ENCODE measurements at places on chromosomes 1 and 21. TPM values are rescaled to one million over a fixed set of nuclear protein-coding genes. Genes with fewer than 3 reads are reported as not detected.

- H3K27me3 ChIP-seq = no peaks in the 10 kb centered on the region
- DNase-seq = no peak
- H3K4me3 ChIP-seq = no peak overlapping the region
- peaks cover 6% of the 10 kb centered on the region for H3K4me1 ChIP-seq
- H3K36me3 ChIP-seq = no peaks in the 10 kb centered on the region
Measured at GRCh38 chr1:170583186-170583585, 51.2 kb downstream of the GORAB start.

- no peaks in the 10 kb centered on the region for H3K27me3 ChIP-seq
- DNase-seq = no peak
- H3K4me3 ChIP-seq = peak overlapping the region; percentile 60
- H3K36me3 ChIP-seq = no peaks in the 10 kb centered on the region
Measured at GRCh38 chr1:117607471-117607870, 1.6 kb downstream of the TENT5C start.

DNA sequence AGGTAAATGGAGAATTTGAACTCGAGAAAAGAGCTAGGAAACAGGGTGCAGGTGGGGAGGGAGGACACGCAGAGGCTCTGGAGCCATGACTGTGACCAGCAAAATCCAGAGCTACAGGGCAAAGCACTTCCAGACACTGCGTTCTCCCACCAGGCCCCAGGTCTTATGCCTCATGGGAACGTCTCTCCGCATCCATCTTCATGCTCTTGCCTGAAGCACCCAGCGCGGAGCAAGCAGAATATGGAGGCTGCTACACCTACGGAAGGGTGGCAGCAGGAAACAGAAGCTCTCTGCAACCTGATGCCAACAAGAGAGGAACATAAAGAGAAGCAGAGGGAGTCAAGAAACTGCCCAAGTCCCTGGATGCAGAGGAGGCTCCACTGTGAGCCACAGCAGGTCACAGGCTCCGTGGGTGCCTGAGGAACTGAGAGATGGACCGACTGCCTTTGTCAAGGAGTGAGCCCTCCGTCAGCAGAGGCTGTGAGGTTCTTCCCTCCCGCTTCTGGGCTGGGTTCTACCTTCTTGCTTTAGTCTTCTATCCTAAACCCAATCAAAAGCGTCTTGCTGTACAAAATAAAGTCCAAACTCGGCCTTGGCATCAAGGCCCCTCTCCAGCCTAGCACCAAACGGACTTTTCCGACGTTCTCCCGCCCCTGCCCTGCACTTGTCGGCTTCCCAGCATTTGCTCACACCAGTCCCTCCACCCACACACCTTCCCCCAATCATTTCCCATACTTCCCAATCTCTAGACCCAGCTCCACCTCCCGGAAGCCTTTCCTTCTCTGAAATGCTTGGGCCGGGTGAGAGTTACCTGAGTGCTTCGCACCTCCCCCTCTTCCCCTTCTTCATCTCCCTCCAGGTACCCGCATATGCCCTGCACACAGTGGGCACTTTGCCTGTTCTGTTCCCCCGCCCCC, 930 bp downstream of the DHCR24 start:
- H3K4me1 ChIP-seq = peaks cover 16% of the 10 kb centered on the region
- H3K27ac ChIP-seq = peak overlapping the region; percentile 58
- peak overlapping the region; percentile 82 for H3K4me3 ChIP-seq

GRCh38 chr1:209486861-209487593, 96.5 kb upstream of the CAMK1G start:
- no peaks in the 10 kb centered on the region for H3K4me1 ChIP-seq
- H3K27ac ChIP-seq = no peak overlapping the region
- no peaks in the 10 kb centered on the region for H3K36me3 ChIP-seq
- DNase-seq = no peak
- no peak overlapping the region for H3K4me3 ChIP-seq

DNA sequence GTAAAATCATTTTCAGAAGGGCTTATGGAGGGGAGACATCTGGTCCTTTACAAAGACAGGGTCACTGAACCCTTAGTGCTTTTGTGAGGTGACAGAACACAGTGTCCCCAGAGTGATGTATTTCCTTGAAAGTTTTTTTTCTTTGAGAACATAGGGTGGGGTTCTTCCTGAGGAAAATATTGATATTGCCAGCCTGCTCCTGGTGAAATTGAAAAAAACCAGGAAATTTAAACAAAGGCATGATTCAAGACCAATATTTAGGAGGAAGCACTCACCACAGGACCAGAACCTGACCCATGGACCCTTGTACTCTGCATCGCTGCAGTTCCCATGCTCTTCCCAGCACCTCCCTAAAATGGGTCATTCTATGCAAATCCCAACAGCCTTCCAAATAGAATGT, 63.7 kb downstream of the ST6GALNAC3 start:
- no peaks in the 10 kb centered on the region for H3K27me3 ChIP-seq
- H3K36me3 ChIP-seq = no peaks in the 10 kb centered on the region
- peak overlapping the region; percentile 69 for H3K27ac ChIP-seq
- H3K4me3 ChIP-seq = no peak overlapping the region

DNA sequence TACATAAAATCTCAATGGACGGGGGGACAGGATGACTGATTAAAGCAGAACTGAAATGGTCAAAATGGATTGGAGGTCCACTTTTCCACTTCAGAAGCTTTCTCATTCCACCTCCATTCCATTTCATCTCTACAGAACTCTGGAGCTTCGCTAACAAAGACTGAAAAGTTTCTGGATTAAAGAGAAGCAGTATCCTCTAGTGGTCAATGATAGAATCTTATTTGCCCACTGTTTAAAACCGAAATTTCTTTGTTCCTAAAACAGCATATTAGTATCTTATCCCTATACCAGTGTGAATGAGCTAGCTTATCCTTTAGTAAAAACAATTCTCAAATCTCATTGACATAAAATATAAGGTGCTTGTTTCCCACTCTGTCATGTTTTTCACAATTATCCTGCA, 890.6 kb downstream of the KCNT2 start:
- H3K36me3 ChIP-seq = no peaks in the 10 kb centered on the region
- H3K27me3 ChIP-seq = no peaks in the 10 kb centered on the region
- no peak for DNase-seq
- no peak overlapping the region for H3K4me3 ChIP-seq
- no peaks in the 10 kb centered on the region for H3K4me1 ChIP-seq

- H3K4me1 ChIP-seq = no peaks in the 10 kb centered on the region
- no peak overlapping the region for H3K27ac ChIP-seq
- H3K36me3 ChIP-seq = no peaks in the 10 kb centered on the region
- no peak for DNase-seq
- no peaks in the 10 kb centered on the region for H3K27me3 ChIP-seq
Measured at GRCh38 chr1:92774407-92774806, 10.5 kb downstream of the EVI5 start.

- H3K4me3 ChIP-seq = no peak overlapping the region
- H3K27me3 ChIP-seq = no peaks in the 10 kb centered on the region
- no peaks in the 10 kb centered on the region for H3K4me1 ChIP-seq
Measured at GRCh38 chr1:96912248-96912647, 190.7 kb downstream of the PTBP2 start.

DNA sequence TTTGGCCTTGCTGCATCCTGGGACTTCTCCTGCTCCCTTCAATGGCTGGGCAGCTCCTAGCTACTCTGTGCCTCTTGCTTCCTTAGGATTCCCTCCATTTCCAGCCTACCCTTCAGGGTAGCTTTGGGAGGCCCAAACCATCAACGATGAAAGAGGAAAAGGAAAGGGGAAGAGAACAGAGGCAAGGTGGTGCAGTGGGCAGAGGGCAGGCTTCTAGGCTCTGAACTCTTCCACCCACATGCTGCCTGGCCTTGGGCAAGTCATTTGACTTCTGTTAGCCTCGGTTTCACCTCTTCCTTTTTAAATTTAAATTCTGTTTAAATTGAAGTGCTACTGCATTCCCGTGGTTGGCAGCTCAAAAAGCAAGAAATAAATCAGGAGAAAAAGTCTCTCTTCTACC, 5.7 kb upstream of the PPM1J start:
- no peak overlapping the region for H3K4me3 ChIP-seq
- H3K27me3 ChIP-seq = peaks cover 6% of the 10 kb centered on the region
- H3K36me3 ChIP-seq = no peaks in the 10 kb centered on the region
- H3K27ac ChIP-seq = no peak overlapping the region
- no peak for DNase-seq

GRCh38 chr1:207863893-207864535, 46.9 kb downstream of the CD34 start:
- peaks cover 27% of the 10 kb centered on the region for H3K36me3 ChIP-seq
- peaks cover 59% of the 10 kb centered on the region for H3K4me1 ChIP-seq
- DNase-seq = no peak
- H3K27me3 ChIP-seq = no peaks in the 10 kb centered on the region

DNA sequence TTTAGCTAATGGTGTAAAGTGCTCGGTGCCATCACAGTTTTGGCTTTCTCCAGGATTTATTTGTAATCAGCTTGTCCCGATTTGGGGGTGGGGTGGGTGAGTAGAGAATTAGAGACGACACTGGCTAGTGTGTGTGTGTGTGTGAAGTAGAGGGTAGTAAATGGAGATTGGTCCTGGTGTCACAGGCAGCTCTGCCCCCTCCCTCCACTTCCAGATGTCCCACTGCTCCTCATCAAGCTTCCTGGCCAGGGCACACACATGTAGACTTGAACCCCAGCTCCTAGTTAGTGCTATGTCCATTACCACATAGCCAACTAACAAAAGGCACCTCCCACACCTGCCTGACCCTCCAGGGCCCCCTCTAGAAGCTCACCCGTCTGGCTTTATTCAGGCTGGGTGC, 3.2 kb downstream of the TRNP1 start:
- peaks cover 58% of the 10 kb centered on the region for H3K4me1 ChIP-seq
- H3K27ac ChIP-seq = no peak overlapping the region
- no peak overlapping the region for H3K4me3 ChIP-seq

GRCh38 chr21:21955204-21955603, 957.0 kb downstream of the NCAM2 start:
- no peak for DNase-seq
- no peak overlapping the region for H3K4me3 ChIP-seq
- no peaks in the 10 kb centered on the region for H3K4me1 ChIP-seq
- no peak overlapping the region for H3K27ac ChIP-seq

- no peaks in the 10 kb centered on the region for H3K36me3 ChIP-seq
- H3K27ac ChIP-seq = no peak overlapping the region
- H3K27me3 ChIP-seq = no peaks in the 10 kb centered on the region
- no peak overlapping the region for H3K4me3 ChIP-seq
Measured at GRCh38 chr21:44199448-44199847, 41.3 kb downstream of the ICOSLG start.

DNA sequence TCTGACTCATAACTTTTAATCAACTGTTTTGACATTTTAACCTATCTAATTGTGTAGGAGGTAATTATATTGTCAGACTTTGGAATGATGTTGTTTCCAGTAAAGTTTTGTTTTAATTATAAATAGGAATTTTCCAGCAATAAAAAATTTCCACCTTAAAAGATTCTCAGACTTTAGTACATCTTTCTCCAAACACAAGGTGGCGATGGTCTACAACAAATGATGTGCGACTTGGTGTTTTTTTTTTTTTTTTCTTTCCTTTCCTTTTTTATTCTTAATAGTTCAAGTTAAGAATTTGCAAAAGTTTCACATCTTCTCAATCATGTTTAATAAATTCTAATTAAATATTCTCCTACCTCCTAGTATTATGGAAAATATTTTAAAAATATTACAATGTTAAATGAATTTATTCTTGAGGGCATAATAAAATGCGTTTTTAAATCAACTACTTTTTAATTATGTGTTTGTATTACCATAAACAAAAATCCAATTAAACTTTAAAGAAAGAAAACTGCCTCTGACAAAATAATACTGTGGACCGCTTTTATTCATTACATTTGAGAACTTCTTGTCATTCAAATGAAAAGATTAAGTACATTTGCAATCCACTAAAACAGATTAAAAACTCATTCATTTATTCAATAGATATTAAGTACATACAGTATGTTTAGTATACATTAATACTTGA, 4.4 kb upstream of the ADAMTS1 start:
- no peaks in the 10 kb centered on the region for H3K36me3 ChIP-seq
- no peak for DNase-seq
- peaks cover 4% of the 10 kb centered on the region for H3K27me3 ChIP-seq
- no peak overlapping the region for H3K4me3 ChIP-seq
- peaks cover 7% of the 10 kb centered on the region for H3K4me1 ChIP-seq

DNA sequence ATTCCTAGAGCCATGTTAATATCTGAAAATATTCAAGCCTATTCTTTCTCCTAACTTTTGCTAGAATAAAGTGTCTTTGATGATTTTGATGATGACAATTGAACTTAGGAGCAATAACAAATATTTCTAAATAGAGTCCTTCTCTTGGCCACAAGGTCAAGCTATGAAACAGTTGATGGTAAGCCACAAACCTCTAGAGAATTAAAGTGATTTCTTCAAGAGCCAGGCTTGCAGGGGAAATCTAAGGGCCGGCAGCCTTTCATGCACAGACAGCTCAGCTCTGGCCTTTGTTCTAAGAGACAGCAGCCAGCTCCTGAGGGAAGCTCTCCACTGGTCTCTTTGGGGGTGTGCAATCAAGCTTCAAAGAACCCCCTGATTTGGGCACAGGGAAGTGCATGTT, 59.0 kb downstream of the SUSD4 start:
- H3K4me3 ChIP-seq = no peak overlapping the region
- no peaks in the 10 kb centered on the region for H3K4me1 ChIP-seq
- no peak for DNase-seq
- H3K27ac ChIP-seq = no peak overlapping the region

GRCh38 chr21:33966324-33966949, 50.8 kb upstream of the ATP5PO start:
- H3K36me3 ChIP-seq = no peaks in the 10 kb centered on the region
- no peaks in the 10 kb centered on the region for H3K27me3 ChIP-seq
- H3K27ac ChIP-seq = no peak overlapping the region
- no peak for DNase-seq
- peaks cover 4% of the 10 kb centered on the region for H3K4me1 ChIP-seq

DNA sequence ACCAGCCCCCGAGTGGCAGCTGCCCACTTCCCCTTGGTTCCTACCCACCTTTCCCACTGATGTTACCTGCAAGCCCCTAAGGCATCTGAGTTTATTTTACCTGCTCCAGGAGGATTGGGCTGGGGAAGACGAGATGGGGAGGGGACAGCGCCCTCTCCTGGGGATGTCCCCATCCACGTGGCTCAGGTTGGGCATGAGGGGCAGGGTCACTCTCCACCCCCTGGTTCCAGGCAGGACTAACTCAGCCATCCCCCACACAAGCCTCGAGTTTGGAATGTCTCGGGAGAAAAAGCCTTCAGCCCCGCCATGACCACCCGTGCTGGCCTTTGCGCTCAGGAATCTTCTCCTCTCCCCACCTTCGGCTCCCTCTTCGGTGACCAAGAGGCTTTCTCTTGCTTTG, 90.0 kb downstream of the ARHGEF10L start:
- no peak for DNase-seq
- H3K4me3 ChIP-seq = no peak overlapping the region
- peaks cover 64% of the 10 kb centered on the region for H3K36me3 ChIP-seq
- H3K27ac ChIP-seq = peak overlapping the region; percentile 63
- no peaks in the 10 kb centered on the region for H3K27me3 ChIP-seq
- peaks cover 5% of the 10 kb centered on the region for H3K4me1 ChIP-seq

The FCRL2 gene
- total RNA-seq = 0.20 TPM

The ALX3 gene
- not detected for total RNA-seq

The COA6 gene
- total RNA-seq = 25.0 TPM

The CACNA1S gene
- 0.55 TPM for total RNA-seq

The EXTL1 gene
- total RNA-seq = 0.49 TPM

The TTC22 gene
- 7.1 TPM for total RNA-seq

The MATN1 gene
- not detected for total RNA-seq

The SNAPIN gene
- total RNA-seq = 32.7 TPM

Measured in upper lobe of right lung (tissue), 1 donor.